ENCODE measurements at places on chromosomes 7 and 10.

- DNase-seq: no peak
Observed at GRCh38 chr10:34098821-34099567, 716.1 kb downstream of the PARD3 start.

DNA sequence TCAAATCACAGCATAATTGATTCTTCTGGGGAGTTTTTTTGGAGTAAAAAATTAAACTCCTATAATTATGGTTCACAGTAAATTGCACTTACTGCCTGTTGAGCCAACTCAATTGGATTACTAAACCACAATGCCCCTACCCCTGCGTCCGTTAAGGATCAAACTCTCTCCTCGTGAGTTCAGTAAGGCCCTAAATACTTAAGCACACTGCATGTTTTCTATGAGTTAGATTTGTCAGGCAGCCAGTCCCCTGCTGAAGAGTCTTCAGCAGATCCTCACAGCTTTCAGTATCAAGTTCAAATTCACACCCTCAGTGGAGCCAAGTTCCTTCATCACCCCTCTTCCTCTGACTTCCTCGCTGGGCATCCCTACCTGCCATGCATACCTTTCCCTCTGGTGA, 275.0 kb upstream of the BMPER start:
- no peak for DNase-seq

DNA sequence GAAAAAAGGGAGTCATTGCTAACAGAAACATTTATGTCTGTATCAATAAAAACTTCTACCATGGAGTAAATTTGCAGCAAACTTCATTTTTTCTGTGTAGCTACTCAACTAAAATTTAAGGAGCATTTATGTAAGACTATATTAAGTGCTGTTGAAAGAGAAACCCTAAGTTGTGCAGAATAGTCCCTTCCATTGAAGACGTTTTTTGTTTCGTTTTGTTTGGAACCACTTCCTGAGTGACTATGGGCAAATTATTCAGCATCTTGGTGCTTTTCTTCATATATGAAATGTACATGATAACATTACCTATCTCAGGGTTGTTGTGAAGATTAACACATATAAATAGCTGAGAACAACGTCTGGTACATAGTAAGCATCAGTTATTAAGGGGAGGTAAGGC, 24.3 kb downstream of the SEM1 start:
- no peak for DNase-seq

GRCh38 chr7:101768280-101768679, 49.1 kb upstream of the CUX1 start:
- DNase-seq: no peak

DNA sequence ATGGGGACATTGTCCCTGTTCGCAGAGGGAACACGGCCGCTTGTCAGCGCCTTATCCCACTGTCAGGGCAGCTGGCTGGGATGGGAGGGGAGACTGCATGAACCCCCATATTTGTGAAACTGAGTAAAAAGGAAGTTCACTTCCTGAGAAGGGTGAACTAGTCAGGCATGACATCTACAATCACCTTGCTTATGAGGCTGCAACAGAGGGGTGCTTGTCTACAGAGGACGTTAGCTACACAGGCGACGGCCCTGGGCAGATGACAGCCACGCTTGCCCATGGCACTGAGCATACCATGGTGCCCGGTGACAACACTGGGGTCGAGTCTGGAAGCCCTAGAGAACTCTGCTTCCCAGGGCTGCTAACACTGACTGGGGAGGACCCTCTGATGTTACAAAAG, 46.0 kb upstream of the KDM7A start:
- no peak for DNase-seq

DNA sequence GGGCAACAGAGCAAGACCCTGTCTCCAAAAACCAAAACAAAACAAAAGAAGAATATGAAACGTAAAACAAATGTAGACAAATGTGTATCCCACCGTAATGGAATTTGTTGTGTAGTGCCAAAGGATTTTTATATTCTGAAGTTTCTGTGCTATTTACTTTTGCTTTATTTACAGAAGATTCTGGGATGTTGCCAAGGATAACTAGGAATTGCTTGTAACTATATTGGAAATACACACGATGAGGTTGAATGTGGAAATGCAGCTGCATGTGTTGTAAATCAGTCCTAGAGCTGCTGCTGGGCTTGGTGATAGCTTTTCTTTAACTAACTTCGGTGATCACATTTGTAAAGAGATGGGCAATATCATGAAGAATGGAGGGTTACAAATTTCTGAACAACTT, 39.5 kb downstream of the GALNT17 start:
- no peak for DNase-seq

GRCh38 chr10:22927166-22927565, 687 bp upstream of the ARMC3 start:
- no peak for DNase-seq

GRCh38 chr7:66306243-66306642, 101.1 kb downstream of the TPST1 start:
- no peak for DNase-seq

- DNase-seq: no peak
Observed at GRCh38 chr7:158684329-158684728, 20.3 kb downstream of the NCAPG2 start.

DNA sequence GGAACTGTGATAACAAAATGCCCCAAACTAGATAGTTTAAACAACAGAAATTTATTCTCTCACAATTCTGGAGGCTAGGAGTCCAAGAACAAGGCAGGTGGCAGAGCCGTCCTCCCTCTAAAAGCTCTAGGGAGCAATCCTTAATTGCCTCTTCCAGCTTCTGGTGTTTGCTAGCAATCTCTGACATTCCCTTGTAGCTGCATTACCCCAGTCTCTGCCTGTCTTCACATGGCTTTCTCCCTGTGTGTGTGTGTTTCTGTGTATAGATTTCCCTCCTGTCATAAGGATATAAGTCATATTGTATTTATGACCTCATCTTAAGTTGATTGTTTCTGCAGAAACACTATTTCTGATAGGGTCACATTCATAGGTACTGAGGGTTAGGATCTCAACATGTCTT, 177.5 kb downstream of the WNT2 start:
- DNase-seq: no peak

- DNase-seq: no peak
Observed at GRCh38 chr10:70175516-70175915, 5.2 kb upstream of the SAR1A start.

DNA sequence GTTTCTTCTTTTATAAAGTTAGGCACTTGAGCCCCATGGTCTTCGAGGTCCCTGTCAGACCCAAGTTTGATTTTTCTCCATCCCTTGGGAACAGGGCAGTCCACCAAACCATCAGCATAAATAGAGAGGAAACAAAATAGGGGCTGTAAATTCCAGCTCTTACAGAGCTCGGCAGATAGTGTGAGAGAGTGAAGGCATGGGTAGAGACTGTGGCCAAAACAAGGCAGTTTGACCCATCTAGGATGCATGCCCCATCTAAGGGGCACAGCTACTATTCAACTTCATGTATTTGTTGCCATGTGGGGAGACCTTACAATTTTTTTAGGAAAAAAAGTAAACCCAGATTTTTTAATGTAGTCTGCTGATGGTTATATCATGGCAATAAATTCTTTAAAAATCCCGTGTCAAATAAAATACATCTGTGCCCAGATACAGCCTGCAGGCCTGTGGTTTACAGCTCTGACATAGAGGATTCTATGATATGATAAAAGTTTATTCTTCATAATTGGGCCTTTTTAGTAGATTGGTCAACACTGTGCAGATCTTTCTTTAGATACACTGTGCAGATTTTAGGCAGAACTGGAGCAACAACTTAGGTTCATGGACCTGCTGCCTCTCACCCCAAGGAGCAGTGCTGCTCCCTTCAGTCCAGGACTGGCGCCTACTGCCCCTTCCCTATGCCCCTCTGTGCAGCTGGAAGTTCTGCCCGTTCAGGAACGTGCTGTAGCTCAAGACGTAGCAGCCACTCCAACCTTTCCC, 5.3 kb downstream of the PPP1R3C start:
- no peak for DNase-seq

DNA sequence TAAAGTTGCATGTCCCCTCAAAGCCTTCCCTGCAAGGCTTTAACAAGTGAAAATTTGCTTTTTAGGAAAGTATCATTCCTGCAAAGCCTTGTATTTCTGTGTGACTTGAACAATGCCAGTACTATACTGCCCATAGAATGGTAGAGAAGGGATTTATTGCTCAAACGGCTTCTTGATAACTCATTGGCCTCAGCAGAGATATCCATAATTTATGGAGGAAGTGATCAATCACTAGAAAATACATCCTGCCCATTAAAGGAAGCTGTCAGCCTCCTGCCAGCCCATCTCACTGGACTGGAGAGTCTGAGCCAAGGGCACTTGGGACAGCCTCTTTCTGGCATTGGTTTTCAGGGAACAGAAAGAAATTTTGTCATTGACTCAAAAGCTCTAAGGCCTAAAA, 152.6 kb downstream of the XPNPEP1 start:
- DNase-seq: no peak

DNA sequence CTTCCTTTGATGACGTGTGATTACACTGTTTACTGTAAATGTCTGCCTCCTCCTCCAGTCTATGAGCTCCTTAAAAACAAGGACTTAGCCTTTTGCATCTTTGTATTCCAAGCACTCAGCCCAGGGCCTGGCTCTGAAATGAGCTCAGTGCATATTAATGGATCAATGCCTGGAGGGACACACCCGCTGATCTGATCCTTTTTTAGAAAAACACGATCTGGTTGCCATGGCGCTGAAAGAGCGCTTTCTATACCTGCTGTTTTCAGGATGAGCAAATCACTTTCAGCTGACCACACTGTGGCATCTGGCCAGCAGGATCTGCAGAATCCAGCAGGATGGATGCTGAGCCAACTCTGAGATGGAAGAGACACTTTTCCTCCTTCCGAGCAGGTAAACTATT, 37.8 kb upstream of the GARS1 start:
- no peak for DNase-seq

Data from DND-41 (cell line).